Hippocampal formation (tissue), 2 donors: ENCODE measurements at places on chromosomes 4 and X.

DNA sequence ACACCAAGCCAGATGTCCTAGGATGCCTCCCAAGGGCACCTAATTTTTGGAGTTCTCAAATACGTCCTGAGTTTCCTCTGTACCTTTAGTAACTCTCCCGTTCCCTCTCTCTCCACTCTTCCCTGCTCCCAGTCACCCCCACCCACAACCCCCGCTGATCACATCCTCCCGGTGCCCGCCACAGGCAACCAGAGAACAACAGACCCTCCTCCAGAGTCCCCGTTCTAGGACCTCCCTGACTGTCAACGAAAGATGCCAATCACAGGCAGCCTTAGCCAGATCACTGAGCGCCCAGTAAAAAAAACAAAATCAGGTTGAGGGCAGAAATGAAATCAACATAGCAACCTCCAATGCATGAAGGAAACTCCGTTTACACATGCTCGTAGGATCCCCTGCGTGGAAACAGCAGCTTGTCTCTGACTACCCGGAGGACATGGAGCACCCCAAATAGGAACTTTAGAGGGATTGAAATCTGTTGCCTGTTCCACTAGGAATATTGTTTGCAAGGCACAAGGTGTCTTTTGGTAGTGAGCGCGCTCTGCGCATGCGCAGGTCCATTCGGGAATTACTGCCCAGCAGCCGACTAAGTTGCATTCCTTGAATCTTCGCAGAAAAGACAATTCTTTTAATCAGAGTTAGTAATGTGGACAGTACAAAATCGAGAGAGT, at the start of gene GABRB1:
Gene GABRB1, plus strand, starts transcription at position 557 of the 668 bp plus-strand sequence.
- peak; percentile 76 for DNase-seq

DNA sequence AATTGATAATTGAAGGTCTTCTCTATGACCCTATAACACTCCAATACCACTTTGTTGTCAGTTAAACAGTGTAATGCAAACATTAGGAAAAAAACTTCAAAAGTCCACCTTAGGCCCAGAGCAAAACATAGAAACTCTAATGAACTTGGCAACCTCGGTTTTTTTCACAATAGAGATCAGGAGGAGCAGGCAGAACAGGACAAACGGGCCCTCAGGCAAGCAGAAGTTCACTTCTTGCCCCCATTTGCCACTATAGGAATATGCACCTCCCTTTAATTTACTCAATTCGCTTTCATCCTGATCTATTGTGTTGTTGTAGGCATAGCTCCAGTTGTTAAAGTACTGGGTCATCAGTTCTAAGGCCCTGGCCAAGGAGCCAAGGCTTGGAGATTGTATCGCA, 18.2 kb downstream of the ACOX3 start:
- DNase-seq = no peak

DNA sequence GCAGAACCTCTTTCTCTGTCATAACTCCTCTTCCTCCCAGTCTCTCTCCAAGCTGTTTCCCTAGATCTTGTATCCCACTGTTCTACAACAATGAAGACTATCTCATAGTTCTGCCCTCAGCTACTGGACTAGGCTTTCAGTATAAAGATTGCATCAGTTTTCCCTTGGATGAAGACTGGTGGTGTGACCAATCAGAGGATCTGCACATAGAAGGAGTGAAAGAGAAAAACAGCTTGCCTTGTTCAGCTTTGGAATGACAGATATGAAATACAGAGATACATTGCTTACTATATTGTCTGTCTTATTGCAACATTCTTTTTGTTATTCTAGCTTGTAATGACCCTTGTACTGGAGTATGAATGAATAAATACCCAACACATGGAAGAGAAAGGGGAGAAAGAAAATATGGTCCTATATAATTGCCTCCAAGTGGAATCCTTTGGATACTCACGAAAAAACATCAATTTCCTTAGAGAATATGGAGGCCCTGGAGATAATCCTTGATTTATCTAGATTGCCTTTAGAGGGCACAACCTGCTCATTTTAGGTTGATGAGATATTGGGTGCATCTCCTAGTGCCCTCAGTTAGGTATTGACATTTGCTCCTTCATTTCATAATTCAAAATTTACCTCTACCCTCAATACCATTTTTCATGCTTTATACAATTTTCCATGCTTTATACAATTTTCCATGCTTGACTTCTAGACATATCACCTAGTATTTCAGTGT, 395.8 kb downstream of the NAF1 start:
- no peak for DNase-seq

DNA sequence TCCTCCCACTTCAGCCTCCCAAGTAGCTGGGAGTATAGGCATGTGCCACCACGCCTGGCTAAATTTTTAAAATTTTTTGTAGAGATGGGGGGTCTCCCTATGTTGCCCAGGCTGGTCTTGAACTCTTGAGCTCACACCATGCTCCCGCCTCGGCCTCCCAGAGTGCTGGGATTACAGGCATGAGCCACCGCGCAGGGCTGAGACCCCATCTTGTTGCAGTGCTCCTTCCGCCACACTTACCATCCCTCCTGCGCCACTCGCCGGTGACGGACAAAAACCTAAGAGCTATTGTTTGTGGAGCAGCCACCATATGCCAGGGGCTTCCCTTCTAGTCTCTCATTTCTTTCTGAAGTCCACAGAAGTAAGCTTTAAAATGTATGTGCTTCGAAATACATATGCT, 34.5 kb downstream of the NSG1 start:
- DNase-seq = no peak

DNA sequence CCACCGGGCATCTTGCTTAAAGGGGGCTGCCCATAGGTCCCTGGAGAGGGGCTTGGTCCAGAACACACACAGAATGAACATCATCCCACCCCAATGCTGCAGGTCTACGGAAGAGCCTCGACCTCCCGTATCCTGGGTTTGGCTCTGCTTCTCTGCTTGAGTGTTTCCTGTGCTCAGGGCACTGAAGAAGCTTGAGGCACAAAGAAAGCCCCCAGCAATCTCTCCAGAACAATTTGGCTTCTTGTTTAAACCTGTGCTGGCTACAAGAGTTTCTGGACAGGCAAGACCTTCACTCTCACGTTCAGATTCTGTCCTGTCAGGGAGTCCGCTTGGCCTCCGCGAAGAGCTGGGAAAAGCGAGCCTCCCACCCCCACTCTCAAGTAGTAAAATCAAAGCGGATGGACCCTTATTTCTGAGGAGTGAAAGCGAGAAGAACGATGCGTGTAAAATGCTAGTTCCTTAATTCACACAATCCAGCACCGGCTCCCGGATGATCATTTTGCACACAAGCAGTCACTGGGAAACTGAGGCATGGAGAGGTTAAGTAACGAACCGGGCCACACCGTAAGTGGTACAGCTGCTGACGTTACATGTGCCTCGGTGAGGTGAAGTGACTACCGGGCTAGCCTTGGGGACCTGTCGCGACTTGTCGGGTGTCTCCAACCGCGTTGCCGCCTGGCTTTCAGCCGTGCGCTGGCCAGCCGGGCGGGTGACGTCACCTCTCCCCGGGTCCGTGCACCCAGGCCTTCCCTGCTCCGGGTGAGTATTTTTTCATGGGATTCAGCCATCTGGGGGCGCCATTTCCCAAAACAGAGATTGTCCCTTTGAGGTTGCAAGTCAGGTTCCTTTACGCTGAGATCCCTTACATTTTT, 3.1 kb upstream of the SFRP2 start:
- peak; percentile 13 for DNase-seq

DNA sequence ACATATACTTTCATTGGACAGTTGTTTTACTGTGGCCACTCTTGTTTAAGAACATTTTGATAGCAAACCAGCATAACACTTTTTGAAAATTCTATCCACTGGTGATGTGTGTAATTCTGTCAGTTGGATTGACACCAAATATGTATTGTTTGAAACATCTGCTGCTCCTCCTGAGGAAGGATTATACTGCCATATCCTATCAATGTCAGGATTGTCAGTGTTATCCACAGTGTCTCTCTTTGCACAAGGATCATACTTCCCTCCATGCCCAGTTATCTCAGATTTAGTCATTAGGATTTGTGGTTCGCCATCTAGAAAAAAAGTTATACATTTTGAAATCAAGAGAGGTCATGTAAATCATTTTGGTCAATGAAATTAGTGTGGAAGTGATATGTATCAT, 1859.6 kb downstream of the C4orf33 start:
- DNase-seq = no peak

DNA sequence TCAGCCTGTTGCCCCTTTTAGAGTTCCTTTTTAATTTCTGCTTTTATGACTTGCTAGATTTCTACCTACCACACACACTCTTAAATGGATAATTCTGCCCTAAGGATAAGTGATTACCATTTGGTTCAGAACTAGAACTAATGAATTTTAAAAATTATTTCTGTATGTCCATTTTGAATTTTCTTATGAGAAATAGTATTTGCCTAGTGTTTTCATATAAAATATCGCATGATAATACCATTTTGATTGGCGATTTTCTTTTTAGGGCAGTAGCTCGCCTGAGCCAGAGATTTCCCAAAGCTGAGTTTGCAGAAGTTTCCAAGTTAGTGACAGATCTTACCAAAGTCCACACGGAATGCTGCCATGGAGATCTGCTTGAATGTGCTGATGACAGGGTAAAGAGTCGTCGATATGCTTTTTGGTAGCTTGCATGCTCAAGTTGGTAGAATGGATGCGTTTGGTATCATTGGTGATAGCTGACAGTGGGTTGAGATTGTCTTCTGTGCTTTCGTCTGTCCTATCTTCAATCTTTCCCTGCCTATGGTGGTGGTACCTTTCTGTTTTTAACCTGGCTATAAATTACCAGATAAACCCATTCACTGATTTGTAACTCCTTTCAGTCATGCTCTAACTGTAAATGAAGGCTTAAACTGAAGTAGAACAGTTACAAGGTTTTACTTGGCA, 7.8 kb downstream of the ALB start:
- DNase-seq = no peak
